ENCODE measurements at places on chromosomes 3 and 15. TPM values are rescaled to one million over a fixed set of nuclear protein-coding genes. Genes with fewer than 3 reads are reported as not detected.

The TICRR gene
- 4.4 TPM for polyA plus RNA-seq

DNA sequence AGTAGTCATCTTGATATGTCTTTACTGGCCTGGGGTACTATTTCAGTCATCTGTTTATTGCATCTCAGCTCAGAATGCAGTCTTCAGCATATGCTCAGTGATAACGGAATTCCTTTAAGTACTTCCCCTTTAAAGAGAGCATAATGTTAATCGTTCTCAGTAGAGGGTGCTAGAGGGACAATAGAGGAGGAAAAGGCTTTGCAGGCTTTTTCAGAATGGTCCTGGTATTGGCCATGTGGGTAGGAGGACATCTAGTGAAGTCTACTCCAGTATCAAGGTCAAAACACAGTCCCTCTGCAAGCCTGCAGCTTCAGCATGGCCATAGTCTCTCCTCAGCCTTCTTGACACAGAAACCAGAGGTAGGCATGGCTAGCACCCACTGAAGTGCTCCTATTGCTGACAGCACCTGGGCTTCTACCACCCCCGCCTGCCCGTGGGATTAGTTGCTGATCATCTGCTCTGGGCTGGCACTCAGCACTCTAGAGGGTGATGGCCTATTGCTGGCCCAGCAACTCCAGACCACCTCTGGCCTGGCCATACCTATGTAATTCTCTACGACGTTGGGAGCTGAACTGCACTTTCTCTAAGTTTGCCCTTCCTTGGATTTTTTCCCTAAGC lies 65.4 kb downstream of the KCNH8 start:
- no peak for DNase-seq

The RASL12 gene
- 12.8 TPM for polyA plus RNA-seq

The KBTBD13 gene
- 2.6 TPM for polyA plus RNA-seq

- no peak for DNase-seq
Observed at GRCh38 chr15:72796210-72796514, 12.6 kb upstream of the ADPGK start.

GRCh38 chr15:39744334-39745103 lies 38.1 kb downstream of the FSIP1 start:
- DNase-seq = no peak

The HYKK gene
- polyA plus RNA-seq = 1.7 TPM

The GABRB3 gene
- polyA plus RNA-seq = 2.2 TPM

The ECE2 gene
- polyA plus RNA-seq = not detected

DNA sequence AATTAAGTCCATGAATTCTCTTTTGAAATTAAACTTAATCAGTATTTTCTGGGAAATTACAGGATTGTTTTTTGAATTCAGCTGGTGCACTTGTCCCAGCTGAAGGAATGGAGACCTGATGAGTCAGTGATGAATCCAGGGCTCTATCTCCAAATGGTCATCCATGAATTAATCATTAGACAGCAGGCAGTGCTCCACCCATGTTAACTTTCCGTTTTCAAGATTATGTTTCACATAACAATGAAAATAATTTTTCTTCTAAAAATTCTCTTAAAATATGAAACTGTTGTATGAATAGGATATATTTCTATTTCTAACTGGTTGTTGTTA lies 13.9 kb upstream of the PAQR9 start:
- no peak for DNase-seq

- DNase-seq = no peak
Observed at GRCh38 chr15:89308236-89308635, 26.4 kb downstream of the POLG start.

- peak; percentile 51 for DNase-seq
Observed at GRCh38 chr3:160401291-160402095, 2.0 kb downstream of the SMC4 start.

The GAP43 gene
- 2.4 TPM for polyA plus RNA-seq

GRCh38 chr3:133574260-133574881 lies 885 bp downstream of the CDV3 start:
- DNase-seq = peak; percentile 78

GRCh38 chr3:88093266-88093665 lies 34.2 kb downstream of the ZNF654 start:
- no peak for DNase-seq

DNA sequence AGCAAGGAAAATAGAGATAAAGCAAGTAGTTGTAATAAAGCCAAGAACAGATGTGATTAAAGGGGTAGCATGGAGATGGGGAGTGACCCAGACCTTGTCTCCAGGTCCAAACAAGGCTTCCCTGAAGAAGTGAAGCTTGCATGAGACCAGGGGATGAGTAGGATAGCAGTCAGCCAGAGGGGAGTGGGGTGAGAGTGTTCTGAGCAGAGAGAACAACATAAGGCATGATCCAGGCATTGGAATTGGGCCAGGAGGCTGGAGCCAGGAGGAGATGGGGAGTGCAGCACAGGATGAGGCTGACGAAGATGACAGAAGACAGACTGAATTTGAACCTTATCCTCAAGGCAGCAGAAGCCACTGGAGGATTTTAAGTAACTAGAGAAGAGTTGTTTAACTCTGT lies 7.2 kb downstream of the TMOD2 start:
- peak; percentile 75 for DNase-seq

GRCh38 chr3:23079976-23080375 lies 123.2 kb upstream of the UBE2E2 start:
- no peak for DNase-seq

- no peak for DNase-seq
Observed at GRCh38 chr3:151213881-151214280, 10.9 kb upstream of the GPR171 start.

DNA sequence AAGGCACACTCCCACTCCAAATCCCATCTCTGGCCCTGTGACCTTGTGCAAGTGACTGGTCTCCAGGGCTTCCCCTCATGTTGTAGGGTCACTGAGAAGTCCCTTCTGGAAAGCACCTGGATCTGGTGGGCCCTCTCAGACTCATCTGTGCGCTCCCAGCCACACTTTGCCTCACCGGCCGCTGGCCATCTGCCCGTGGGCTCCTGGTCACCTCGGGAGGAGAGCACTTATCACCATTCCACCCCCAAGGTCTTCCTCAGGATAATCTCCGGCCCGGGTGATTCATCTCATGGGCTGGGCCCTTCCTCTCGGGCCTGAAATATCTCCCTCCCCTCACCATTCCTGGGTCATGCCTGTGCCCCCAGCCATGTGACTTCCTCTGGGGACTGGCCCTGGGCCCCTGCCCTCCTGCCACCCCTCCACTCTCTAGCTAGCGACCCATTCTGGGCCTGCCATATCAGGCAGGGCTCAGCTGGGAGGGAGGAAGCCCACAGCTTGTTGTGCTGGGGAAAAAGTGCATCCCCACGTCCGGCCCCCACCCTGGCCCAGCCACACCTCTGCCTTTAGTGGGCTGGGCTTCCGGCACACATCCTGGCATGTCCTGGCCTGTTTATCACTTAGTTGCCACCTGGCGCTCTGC lies 10.6 kb upstream of the WNT7A start:
- DNase-seq = no peak

The AEN gene
- 7.7 TPM for polyA plus RNA-seq

- DNase-seq = peak; percentile 46
Observed at GRCh38 chr3:129507181-129507831, 21.1 kb upstream of the RHO start.

The CGNL1 gene
- polyA plus RNA-seq = 9.0 TPM

The LRRK1 gene
- 6.9 TPM for polyA plus RNA-seq

The KPNA1 gene
- 43.1 TPM for polyA plus RNA-seq

The IQCF5 gene
- not detected for polyA plus RNA-seq

The LYZL4 gene
- polyA plus RNA-seq = not detected

The ACSBG1 gene
- polyA plus RNA-seq = 1.2 TPM

The PIGZ gene
- polyA plus RNA-seq = 1.1 TPM

The ARL6IP5 gene
- polyA plus RNA-seq = 116 TPM

DNA sequence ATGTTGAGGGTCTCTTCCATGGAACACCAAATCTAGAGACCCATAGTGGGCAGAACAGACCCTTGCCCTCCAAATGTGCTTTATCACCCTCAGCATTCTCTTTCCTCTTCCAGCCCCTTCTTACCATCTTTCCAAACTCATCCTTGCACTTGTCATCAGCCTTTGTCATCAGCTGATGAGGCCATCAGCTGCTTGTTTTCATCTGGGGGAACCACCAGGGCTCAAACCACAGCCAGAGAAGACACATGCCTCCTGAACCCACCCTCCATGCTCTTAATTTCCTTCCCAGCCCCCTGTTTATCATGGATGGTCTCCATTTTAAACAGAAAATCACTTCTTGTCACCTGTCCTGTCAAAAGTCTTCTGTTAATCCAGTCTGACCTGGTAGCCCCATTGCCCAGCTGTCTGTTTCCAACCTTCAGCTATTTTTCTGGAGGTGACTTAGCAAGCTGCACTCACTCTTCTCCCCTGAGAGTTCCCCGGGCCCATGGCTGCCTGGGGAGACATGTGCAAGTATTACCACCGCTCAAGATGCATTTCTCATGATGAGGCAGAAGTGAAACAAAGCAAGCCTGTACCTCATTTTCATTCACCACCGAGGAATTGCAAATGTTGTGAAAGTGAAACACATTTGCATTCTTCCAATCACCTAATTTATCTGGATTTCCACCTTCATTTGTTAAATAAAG lies 14.7 kb upstream of the SYNM start:
- no peak for DNase-seq

The SLC28A1 gene
- 0.58 TPM for polyA plus RNA-seq

The HCLS1 gene
- polyA plus RNA-seq = 4.6 TPM

All from muscle of back (tissue), 13 donors.